GF-D8 (cell line): ENCODE measurements at places on chromosomes 1 and 21.

GRCh38 chr1:15683345-15684039, 628 bp upstream of the PLEKHM2 start:
- no peak for DNase-seq

DNA sequence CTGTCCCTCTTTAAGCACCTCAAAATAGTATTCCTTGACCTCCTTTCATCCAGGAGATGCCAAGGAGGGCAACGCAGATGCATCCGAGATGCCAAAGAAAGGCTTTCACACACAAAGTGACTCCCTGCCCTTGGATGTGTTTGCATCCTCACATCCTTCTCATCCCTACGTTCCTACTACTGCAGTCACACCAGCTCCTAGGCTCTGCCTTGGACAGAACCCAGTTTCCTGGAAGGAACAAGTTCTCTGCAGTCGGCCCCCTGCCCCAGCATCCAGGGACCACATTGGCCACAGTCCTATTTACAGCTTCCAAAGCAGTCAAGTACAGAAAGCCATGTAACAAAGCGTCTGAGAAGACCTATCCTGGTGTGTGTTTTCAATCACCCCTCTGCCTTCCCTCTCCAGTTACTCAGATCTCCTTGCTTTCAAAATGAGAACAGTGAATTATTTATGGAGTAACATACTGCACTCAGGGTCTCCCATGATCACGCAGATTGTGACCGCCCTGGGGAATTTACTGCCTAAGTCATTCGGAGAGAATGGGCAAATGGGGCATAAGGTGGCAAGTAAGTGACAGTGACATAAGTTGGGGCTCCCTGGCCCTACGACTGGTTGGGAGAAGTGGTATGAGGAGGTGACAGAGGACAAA, 21.8 kb upstream of the SRP9 start:
- no peak for DNase-seq

DNA sequence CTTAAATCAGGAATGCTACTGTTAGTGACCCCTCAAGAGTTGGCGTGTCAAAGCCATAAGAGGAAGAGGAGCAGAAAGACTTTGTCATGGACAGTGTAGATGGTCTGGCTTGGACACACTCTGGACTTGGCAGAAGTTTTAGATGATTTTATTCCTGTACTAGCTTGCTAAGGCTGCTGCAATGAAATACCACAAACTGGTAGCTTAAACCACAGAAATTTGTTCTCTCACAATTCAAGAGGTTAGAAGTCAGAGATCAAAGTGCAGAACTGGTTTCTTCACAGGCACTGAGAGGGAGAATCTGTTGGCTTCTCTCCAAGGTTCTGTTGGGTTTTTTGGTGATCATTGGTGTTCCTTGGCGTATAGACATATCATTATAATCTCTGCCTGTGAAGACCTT, 869.8 kb upstream of the B3GALT2 start:
- no peak for DNase-seq

DNA sequence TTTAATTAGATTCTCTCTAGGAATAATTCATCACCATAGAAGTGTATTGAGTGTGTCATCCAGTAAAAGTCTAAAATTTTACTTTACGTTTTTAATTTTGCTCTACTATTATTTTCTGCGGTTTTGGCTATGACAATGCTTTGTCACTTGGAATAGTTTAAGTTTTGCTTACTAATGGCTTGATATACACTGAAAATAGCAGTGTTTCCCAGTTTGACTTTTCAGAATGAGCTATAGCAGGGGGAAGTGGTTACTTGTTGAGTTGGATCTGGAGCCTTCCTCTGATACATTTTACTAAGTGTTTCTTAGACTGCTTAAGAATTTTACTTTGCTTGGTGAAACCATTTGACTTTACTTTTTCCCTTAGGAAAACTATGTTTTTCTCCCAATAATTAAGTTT, 5.0 kb downstream of the DNAJC16 start:
- DNase-seq, result no peak

- DNase-seq, result no peak
Observed at GRCh38 chr1:40299366-40300248, 17.5 kb downstream of the COL9A2 start.

- no peak for DNase-seq
Observed at GRCh38 chr21:38972078-38972477, 166.3 kb downstream of the ETS2 start.

GRCh38 chr1:190067592-190067991, 410.1 kb downstream of the BRINP3 start:
- no peak for DNase-seq

DNA sequence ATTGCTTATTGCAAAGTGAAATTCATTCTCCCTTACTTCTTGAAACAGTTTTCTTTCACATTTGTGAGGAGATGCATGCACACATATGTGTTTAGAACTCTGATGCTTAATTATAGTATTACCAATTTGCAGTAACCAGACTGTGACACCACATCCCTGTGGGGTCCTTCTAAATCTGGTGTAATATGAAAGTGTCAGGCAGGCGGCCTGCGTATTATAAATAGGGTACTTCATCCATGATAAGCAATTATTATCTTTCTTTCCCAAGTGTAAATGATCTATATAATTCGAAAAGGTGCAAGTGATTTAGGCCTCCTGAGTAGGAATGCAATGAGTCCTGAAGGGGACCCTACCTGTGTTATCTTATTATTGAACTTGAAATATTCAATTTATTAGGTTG, 876 bp downstream of the EFCAB7 start:
- DNase-seq, result no peak

GRCh38 chr1:153933430-153933829, 10.7 kb upstream of the GATAD2B start:
- DNase-seq, result no peak
